Activated T-helper 1 cell treated with anti-CD3 and anti-CD28 coated beads, Interleukin-2, amount 50 U/mL, for 16 hours (primary cell): ENCODE measurements at places on chromosomes 5 and 9.
A peak's percentile ranks its signal among the peaks of the same experiment; 100 is the strongest.

GRCh38 chr5:24767086-24767485, 122.3 kb upstream of the CDH10 start:
- no peak for DNase-seq

- no peak for DNase-seq
These were observed 116.6 kb upstream of the STARD4 start for GRCh38 chr5:111628901-111629300.

DNA sequence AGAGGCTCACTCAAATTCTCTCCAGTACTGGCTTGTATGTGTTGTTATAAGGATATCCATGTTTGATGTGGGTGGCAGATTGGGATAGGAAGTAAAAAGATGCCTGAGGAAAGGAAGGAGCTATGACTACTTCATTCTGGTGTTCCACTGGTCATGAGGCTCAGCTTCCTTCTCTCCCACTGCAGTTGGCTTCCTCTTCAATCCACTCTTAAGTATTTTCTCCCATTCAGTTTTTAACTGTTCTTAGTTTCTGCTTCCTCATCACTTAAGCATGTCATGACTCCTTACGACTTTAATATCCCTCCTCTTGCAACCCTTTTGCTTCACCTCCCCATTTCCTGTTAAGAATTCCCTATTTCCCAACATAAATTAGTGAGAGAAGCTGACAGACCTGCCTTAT, 81.1 kb downstream of the PJA2 start:
- no peak for DNase-seq

DNA sequence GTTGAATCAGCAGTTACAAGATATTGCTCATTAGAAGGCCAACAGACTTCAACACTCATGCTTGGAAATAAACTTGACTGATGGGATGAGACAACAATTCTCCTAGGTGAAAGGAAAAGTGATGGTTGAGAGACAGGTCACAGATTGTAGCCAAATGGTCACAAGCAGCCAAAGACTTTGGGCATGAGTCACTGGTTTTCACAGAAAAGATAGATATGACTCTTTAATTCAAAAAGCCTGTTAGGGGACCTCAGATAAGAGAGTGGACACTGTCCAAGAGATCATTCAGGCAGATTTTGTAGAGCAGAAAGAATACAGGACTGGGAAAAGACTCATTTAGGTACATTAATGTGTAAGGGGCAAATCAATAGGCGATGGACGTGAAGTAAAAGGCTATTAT, 982.5 kb downstream of the MAT2B start:
- no peak for DNase-seq

DNA sequence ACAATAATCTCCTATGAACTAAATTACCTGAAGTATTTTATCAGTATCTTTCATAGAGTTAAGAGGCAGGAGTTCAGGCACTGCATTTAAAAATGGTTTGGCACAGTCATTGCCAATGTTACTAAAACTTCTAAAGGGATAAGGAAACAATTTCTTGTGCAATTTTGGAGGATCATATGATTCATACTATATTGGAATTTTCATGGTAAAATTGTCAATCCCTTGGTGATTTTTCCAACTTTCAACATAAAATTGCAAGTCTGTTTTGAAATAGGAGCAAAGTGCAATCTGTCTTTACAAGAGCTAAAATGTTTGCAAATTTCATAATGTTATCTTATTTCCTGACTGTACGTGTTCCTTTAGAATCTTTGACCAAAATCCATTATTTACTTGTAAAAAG, 211.1 kb downstream of the DMRTA1 start:
- DNase-seq: no peak

GRCh38 chr9:75369989-75370388, 281.7 kb downstream of the OSTF1 start:
- no peak for DNase-seq

DNA sequence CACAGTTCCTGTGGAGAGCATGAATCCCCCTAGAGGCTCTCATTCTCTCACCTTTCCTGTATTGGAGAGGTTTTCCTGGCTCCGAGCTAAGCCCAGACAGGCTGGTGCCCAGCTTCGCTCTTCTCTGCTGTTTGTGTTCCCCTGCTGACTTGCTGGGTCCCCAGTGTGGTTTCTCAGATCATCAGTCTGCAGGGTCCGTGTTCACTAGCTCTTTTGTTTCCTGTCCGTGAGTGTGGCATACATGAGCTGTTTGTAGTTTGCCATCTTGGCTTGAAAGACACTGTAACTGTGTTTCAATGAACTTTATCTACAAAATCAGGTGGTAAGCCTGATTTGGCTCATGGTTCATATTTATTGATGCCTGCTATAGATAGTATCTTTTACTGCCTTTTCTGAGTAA, 23.8 kb downstream of the LOX start:
- no peak for DNase-seq

DNA sequence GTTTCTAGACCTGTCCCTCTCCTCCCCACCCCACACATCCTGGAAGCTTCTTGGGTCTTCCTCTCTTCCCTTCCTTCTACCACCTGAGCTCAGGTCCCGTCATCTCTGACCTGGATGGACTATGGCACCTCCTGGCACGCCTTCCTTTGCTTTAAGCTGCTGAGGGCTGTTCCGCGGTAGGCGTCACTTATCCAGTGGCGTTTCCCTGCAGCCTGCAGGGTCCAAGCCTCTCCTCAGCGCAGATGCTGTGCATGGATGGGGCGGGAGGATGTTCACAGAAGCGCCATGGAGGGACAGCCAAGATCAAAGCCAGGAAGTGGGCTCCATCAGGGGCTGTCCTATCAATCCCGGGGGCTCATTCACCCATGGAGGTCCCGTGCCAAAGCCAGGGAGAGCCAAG, 23.8 kb upstream of the CNOT6 start:
- no peak for DNase-seq

- DNase-seq: no peak
These were observed 22.3 kb downstream of the LPCAT1 start for GRCh38 chr5:1501372-1502045.

GRCh38 chr5:142506046-142506445, 179.8 kb downstream of the FGF1 start:
- no peak for DNase-seq

- DNase-seq: no peak
These were observed 124.2 kb upstream of the IRX4 start for GRCh38 chr5:2006971-2007291.

DNA sequence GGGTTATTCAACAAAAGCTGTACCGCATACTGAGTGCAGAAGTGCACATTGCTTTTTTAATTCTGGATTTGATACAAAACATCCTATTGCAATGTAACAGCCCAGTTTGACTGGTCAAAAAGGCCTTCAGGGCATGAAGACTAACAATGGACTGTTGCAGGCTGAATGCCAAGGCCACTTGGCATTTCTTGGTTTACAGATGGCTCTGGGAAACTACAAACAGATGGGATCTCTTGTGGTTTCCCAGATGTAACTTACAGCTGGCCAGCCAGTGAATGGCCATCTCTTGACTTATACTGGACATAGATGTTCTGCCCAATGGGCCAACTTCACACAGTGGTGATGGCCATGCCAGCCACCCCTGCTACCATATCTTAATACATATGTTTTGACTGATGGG, 36.8 kb downstream of the UGT3A2 start:
- no peak for DNase-seq

DNA sequence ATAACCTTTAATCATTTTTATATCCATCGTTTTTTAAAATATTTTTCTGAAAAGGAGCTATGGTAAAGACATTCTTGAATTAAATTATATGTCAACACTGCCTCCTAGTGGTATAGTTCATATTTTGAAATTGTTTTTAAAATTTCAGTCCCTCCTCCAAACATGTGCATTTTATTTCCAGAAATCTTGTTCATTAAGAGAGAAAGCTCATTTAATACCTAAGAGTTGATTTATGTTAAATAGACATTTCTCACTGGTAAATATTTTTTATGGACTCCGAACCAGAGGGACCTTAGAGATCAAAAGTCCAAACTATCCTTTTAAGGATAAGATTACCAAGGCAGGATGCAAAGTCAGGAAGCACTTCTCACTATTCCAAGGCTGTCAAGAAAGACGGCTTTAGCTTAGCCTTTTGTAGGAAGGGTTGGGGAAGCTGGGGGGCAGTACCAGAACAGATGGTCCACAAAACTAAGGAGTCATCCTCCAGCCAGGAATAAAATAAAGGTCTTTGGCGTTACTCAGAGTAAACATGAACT, 21.6 kb downstream of the BHMT start:
- DNase-seq: no peak

DNA sequence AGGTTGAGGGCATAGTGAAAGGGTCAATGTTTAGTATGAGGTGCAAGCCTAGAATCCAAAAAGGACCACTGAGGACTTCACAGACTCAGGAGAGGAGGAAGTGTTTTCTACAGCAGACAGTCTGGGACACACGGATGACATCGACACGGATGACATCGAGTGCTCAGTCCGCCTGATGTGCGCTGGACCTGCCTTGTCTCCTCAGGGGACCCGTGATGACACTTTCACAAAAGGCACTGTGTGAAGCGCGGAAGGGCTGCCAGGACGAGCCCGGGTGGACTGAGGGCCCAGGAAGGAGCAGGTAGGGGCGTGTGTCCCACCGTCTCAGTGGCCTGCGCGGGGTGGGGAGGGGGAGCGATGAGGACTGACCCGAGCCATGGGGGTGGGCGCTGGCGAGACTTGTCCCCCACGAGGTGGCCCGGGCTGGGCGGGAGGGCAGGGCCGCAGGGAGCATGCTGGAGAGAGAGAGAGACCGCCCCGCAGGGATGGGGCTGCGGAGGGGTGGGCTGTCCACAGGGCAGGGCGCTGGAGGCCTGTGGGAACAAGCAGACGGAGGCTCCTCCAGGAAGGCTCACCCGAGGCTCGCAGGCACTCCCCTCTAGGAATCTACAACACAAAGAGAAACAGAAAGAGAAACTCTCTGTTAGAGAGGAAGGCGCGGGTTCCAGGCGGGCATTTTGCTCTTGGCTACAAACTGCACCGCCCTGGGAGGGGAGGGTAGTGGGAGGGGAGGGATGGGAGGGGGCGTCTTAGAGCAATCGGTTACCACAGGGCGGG, 54.9 kb downstream of the USP20 start:
- peak; percentile 37 for DNase-seq

DNA sequence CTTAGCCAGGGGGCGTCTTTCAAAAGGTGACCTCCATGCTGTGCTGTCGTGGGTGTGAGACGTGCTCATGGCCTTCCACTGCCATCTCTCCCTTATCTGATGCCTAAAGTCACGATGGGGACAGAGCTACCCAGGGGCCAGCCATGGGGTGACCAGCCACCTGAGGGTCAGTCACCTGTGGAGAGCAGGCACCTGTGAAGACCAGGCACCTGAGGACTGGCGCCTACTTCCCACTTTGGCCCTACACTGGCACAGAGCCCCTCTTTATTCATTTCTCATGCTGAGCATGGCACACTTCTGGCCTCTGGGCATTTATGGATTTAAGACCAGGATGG, 6.4 kb upstream of the EXOC3 start:
- DNase-seq: no peak

DNA sequence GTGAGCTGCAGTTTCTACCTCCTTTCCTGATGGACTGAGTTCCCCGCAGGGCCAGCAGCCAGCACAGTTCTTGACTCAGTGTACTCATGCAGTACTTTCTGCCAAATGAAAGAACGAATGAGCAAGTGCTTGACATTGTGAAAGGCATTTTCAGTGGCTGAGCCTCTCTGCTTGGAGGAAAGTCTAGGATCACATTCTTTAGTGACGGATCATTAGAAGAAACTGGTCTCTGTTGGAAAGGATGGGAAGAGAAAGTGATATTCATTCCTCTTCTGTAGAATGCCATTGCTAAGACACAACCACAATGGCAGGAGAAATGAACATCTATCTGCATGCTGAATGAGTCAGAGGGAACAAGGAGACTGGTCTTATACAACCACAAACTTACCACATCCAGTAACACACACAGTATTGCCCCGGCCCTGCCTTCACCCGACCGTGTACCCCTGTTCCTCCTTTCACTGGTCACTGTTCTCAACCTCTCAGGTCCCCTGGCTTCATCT, 206.9 kb downstream of the CRB2 start:
- no peak for DNase-seq

- DNase-seq: no peak
These were observed 963 bp upstream of the CAST start for GRCh38 chr5:96660971-96661854.
